A549 (cell line): ENCODE measurements at places on chromosomes 1 and 21. TPM values are rescaled to one million over a fixed set of nuclear protein-coding genes. Genes with fewer than 3 reads are reported as not detected.

The DHRS3 gene
- polyA plus RNA-seq = 56.9 to 78.9 TPM (median 62.7 TPM) in 3 replicates

The KLF17 gene
- polyA plus RNA-seq = 0.22 to 0.41 TPM (median 0.40 TPM) in 3 replicates

The PADI1 gene
- polyA plus RNA-seq = 1.7 to 2.3 TPM (median 2.0 TPM) in 3 replicates

GRCh38 chr1:67599085-67599484, 85.9 kb upstream of the GADD45A start:
- DNase-seq = no peak

The IL20 gene
- not detected in 3 replicates for polyA plus RNA-seq

DNA sequence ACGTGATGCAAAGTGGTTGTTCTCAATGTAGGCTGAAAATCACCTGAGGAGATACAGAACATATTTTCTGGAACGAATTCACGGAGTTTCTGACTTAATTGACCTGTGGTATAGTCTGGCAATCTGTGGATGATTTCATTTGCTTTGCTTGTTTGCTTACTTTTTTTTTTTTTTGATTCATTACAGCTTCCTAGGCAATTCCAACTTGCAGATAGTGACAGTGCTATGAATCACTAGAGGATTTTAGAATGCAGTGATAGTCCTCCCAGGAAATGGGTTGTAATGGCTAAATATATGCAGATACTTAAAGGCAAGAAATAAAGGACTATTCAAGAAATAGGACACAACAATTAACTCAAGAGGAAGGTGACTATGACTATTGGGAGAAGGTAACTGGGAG, 1378.1 kb upstream of the PRMT6 start:
- no peak for DNase-seq

- DNase-seq = no peak
Observed at GRCh38 chr21:38936240-38936639, 130.5 kb downstream of the ETS2 start.

DNA sequence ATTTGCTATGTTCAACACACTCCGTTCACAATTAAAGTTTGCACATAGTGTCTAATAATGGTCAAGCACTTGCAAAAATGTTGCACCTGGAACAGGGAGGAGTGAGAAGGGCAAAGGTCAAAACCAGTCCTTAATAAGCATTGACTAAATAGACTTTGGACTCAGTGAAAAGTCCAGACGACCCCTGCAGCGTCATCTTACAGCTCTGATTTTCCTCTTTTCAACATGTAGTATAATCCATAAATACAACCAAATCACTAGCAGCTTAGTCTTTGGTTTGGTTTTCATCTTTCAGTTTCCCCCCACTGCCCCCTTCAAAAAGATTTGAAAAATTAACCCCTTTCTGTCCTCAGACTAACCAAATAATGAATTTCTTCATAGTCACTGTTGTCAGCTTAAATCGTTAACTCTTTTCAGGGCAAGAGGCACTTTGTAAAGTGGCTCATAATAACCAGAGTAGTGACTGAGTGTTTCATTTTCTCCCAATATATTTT, 290.3 kb downstream of the PTPRC start:
- no peak for DNase-seq

The TMIGD3 gene
- polyA plus RNA-seq = not detected in 3 replicates
